H54 (cell line): ENCODE measurements at places on chromosomes 13 and 19.

DNA sequence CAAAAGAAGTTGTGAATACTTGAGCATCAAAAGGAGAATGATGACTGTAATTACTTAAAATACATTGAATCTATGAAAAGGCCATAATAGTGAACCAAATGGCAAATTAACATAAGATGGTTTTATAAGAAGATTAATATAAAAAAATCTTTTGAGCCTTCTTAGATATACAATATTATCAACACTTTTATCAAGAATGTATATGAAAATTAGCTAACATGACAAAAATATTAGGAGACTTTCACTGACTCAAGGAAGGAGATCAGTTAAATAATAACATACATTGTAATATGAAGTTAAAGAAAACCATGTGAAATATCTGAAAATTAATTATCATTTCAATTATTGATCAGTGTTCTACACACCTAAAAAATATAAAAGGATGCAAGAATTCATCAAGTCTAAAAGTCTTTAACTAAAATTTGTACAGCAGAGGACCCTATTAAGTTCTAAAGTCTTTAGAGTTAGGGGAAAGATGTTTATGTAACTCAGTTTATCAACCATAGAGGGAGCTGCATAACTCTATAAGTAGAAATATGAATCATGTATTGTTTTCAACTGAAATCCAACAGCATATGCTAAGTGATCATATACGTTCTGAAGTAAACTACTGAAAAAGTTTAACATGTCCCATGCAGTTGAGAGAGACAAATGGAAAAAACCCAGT, 756.1 kb upstream of the MIR17HG start:
- no peak for DNase-seq

- no peak for DNase-seq
Measured at GRCh38 chr13:34816245-34816884, 125.7 kb upstream of the NBEA start.

GRCh38 chr19:3778104-3778867, 6.3 kb upstream of the RAX2 start:
- DNase-seq = no peak

- DNase-seq = no peak
Measured at GRCh38 chr19:13315495-13315894, 165.3 kb downstream of the IER2 start.

- DNase-seq = no peak
Measured at GRCh38 chr13:79935121-79935520, 405.8 kb downstream of the SPRY2 start.

GRCh38 chr19:28019901-28020300, 1193.0 kb downstream of the UQCRFS1 start:
- no peak for DNase-seq

- DNase-seq = no peak
Measured at GRCh38 chr19:45340232-45340898, at the start of gene KLC3. TSS of gene KLC3 (plus strand) at chr19:45340750. CDS start at chr19:45345542, 4,792 bp downstream.

DNA sequence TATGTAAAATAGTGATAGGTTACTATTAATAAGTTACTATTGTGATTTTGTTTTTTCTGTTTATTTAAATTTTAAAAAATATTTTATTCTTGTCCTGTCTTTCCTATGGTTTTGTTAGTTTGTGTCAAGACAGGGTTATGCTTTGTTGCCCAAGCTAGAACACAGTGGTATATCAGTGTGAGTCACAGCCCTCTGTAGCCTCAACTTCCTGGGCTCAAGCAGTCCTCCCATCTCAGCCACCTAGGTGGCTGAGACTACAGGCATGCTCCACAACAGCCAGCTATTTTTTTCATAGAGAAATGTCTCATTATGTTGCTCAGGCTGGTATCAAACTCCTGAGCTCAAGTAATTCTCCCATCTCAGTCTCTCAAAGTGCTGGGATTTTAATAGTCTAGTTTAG, 99.5 kb downstream of the ZNF675 start:
- no peak for DNase-seq

- no peak for DNase-seq
Measured at GRCh38 chr13:50714891-50715290, 128.6 kb downstream of the DLEU7 start.

GRCh38 chr19:17579661-17580244, 24.3 kb downstream of the COLGALT1 start:
- peak; percentile 93 for DNase-seq
